ENCODE measurements at places on chromosomes 1 and 21.
A peak's percentile ranks its signal among the peaks of the same experiment; 100 is the strongest.

DNA sequence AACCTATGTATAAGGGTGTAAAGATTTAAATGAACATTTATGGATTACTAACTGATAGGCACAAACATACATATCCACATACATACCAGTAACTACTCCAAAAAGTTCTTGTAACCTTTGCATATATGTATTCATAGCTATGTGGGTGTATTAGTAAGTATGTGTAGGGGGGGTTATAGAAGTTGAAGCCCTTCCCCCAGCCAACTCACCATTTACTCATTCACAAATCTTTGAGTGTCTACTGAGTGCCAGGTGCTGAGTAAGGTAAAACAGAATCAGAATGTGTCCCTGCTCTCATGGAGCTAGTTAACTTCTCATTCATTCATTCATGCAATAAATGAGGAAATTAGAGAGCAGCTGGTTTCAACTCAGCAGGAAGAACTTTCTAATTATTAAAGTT, 1.3 kb downstream of the C1orf146 start:
- no peak for DNase-seq

DNA sequence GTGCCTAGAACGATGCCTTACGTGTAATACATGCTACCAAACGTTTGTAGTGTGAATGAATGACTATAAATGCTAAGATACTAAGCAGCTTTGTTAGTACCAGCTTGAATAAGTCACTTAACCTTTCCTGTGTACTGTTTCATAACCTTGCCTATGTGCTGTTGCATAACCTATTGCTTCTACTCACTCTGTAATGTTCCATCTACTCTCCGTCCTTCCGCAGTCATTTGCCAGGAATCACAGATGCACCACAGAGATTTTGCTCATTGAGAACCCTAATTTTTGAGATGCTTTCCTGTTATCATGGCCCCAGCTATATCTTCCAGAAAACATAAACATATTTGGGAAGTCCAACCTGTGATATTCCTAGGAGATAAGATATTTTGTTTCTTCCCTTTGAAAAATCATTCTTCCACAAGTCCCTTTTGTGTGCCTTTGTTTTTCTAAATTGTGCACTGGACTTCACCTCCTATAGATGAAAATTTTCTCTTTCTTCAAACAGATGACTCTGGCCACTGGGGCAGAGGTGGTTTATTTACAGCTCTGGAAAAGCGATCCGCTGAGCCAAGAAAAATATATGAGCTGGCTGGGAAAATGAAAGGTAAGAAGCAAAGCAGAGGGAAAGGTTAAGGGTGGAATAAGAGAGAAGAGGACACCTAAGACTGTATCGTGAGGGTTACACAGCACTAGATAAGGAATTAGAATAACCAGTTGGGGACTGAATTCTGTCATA, 44.8 kb downstream of the CHD1L start:
- no peak for DNase-seq

- DNase-seq: peak; percentile 25
These were observed 49.0 kb downstream of the OMA1 start for GRCh38 chr1:58497499-58497898.

DNA sequence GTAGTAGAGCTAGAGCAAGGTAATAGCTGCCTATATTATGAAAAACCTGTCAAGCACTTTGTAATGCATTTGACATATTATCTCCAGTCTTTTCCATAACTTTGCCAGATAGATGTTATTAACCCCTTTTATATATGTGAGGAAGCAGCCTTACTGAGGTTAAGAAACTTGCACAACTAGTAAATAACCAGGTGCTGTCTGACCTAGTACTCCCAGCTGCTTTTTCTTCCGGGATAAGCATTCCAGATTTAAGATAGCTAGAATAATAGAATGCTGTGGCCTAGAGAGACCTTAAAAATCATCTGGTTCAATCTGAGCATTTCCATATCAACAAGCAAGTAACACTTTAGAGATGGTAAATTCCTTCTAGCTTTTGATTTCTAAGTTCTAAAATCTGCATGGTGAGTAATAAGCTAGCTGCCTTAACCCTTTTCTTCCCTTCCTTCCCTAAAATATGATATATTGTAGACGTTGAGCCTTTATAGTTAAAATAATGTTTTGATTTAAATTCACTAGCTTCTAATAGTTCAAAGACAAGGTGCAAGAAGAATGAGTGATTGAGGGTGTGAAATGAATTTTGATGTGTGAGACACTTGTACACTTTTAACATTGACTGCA, 1.8 kb downstream of the SH3GLB1 start:
- DNase-seq: peak; percentile 14

DNA sequence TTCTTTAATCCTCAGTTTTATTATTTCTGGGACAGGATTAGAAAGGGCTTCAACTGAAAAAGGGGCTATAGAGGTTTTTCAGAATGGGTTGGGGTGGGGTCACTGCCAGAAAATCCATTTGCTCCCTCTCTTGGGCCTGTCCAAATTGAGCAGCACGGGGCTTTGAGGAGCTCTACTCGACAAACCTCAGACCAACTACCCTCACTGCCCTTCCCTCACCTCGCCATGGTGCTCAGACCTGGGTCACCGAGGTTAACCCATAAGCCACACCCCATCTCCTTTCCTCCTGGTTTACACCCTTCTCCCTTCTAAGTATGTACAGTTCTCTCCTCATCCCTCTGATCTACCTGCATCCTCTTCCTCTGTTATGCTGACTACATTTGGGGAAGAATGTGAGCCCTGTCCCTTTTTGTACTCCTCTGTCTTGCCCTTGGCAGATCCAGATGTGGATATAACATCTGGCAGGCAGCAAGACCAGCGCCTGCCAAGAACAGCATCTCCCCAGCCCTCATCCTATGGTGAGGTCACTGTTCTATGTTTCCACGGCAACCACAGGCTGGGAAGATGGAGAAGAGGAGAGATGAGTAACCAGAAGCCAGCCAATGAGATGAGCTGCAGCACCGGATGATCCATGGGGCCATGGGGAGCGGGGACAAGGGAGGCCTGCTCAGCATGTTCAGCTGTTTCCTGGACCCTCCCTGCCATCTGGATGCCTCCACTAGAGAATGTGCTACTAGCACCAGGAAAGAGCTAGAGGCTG, 3.7 kb upstream of the FABP3 start:
- DNase-seq: no peak

GRCh38 chr1:156803086-156803851, 13.4 kb downstream of the SH2D2A start:
- DNase-seq: no peak

DNA sequence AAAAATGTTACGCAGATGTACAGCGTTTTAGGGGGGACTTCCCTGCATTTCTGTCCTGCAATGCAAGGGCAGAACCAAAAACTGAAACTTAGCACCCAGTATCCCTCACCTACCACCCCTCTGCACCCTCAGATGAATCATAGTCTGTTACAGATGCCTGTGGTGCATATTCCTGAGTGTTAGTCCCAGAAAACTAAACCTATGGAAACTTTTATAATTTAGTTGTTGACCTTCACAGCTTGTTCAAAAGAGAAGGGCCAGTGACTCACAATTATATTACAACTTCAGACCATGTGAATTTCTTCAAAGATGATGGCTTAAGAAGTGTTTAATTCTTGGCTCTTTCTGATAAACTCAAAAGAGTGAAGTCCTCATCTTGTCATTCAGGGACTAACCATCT, 5.8 kb downstream of the PTGER3 start:
- DNase-seq: no peak

DNA sequence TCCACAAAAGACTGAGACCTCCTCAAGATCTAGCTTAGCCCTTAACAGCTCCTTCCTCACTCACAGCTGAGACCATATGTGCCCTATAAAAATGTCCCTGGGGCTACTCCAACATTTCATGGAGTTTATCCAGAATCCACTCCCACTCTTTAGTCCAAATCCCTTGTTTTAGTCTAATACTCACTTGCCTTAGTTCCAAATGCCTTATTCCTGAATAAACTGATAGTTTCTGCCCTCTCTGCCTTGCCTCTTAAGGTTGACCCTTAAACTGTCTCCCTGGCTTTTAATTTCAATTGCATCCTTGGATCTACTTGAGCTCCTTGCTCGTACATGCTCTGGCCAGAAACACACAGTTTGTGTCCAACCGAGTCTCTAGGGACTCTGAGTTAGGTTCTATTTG, 47.3 kb upstream of the LYPLAL1 start:
- no peak for DNase-seq

GRCh38 chr21:36508948-36509347, 29.0 kb upstream of the CLDN14 start:
- DNase-seq: no peak

GRCh38 chr1:246907472-246907871, 24.3 kb downstream of the AHCTF1 start:
- peak; percentile 70 for DNase-seq

DNA sequence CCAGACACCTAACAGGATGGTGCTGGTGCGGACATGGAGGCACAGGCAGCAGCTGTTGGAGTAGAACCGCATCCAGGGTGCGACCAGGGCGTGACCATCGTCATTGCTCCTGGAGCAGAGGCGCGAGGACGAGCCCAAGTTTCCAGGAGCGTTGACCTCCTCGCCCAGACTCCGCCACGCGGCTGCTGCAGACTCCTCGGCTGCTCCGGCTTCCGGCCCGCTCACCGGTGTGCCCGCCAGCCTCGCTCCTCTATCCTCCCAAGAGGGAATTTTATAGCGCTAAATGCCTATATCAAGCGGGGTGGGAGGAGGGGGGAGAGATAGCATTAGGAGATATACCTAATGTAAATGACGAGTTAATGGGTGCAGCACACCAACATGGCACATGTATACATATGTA, 5.3 kb upstream of the S100A12 start:
- DNase-seq: no peak

DNA sequence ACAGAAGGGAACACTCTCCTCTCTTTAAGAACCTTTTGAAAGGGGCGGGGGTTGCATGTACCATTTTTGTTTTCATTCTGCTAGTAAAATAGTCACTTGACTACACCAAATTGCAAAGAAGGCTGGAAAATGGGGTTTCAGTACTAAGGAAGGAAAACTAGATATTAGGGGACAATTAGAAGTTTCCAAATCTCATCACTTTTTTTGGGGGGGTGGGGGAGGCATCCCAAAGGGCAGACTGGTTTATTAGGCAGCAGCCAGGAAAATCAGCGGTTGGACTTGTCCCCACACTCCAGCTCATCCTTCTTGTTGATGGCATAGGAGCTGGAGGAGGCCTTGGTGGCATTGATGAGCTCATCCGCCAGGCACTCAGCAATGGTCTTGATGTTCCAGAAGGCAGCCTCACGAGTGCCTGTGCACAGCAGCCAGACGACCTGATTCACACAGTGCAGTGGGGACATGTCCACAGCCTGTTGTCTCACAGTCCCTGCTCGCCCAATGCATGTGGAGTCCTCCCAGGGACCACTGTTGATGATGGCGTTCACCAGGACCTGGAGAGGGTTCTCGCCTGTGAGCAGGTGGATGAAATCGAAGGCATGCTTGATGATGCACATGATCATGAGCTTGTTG, 1.7 kb upstream of the TMEM50B start:
- no peak for DNase-seq

- DNase-seq: no peak
These were observed 6.6 kb downstream of the SNX27 start for GRCh38 chr1:151618470-151618869.

DNA sequence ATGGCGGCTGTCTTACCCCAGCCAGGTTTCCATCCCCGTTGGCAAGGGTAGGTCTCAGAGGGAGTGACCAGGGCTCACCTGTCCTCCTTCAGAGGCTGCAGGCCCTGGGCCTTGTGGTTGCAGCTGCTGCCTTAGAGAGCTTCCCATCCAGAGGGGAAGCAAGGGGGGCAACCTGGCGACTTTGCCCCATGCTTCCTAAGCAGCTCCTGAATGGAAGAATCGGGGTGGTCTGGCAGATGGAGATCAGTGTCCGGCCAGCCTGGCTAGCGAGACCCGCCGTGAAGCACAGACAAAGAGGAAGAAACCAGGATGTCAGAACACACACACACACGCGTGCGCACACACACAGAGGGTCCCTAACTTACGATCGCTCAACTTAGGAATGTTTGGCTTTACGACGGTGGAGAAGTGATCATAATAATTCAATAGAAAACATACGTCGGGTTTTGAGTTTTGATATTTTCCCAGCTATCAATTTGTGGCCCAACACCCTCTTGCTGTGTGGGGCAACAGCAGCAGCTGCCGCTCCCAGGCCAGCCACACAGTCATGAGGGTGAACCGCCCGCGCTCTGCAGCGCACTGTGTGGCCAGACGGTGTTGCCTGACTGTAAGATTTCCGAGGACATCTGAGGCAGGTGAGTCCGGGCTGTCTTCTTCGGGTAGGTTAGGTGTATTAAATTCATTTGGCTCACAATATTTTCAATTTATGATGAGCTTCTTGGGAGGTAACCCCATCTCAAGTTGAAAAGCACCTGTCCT, 113.0 kb upstream of the ARHGEF16 start:
- no peak for DNase-seq

- DNase-seq: peak; percentile 56
These were observed 9.1 kb downstream of the NHLH1 start for GRCh38 chr1:160375788-160376524.

- DNase-seq: no peak
These were observed 12.1 kb downstream of the NBPF3 start for GRCh38 chr1:21451981-21452411.

- no peak for DNase-seq
These were observed 9.1 kb downstream of the YBEY start for GRCh38 chr21:46295177-46295770.

GRCh38 chr1:60745484-60745883, 336.9 kb upstream of the NFIA start:
- no peak for DNase-seq

- DNase-seq: no peak
These were observed 696 bp downstream of the EBNA1BP2 start for GRCh38 chr1:43171312-43171875.

DNA sequence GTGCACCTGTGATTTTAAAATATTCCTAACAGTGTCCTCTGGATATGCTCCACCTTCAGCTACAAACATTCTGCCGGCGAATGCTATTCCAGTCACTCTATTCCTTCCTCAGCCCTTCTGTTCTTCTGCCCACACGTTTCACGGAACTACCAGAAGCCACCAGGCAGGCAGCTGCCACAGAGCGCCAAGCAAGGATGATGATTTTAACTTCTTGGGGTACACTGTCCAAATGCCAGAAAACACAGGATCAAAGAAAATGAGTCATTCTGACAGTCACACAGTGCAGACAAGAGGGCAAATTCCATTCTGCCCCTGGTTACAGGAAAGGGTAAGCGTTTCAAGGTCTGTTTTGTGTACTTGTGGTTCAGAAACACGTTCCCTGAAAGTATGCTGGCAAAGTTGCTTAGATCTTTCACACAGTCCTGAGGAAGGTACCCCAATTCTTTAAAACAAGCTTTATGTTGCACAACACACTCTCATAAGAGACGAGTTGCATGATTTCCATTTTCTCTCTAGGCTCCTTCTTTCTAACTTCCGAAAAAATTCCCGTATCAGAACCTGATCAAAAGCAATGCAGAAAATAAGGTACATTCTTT, 508.3 kb upstream of the PKN2 start:
- no peak for DNase-seq

- DNase-seq: no peak
These were observed 91.2 kb upstream of the KCTD3 start for GRCh38 chr1:215475796-215476481.

GRCh38 chr1:161182214-161182613, 4.9 kb upstream of the B4GALT3 start:
- DNase-seq: peak; percentile 77

- peak; percentile 39 for DNase-seq
These were observed 49.8 kb upstream of the RCC1 start for GRCh38 chr1:28456078-28456477.

All from inflammatory macrophage treated with lipopolysaccharide for 4 hours (primary cell).